ENCODE measurements at places on chromosomes 11 and 22.

- no peak for DNase-seq
These were observed 215.1 kb downstream of the PGR start for GRCh38 chr11:100914415-100915110.

DNA sequence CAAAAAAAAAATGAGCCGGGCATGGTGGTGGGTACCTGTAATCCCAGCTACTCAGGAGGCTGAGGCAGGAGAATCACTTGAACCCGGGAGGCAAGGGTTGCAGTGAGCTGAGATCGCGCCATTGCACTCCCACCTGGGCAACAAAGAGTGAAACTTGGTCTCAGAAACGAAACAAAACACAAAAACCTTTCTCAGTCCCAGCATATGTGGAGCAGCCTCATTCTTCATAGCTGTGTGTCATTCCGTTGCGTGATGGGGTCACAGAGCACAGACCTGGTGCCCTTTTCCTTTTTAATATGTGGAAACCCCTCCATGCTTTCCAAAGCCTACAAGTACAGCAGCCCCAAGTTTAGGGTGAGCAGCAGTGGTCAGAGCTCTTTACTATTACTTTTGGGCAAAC, 13.7 kb downstream of the PEX26 start:
- no peak for DNase-seq

GRCh38 chr11:36928621-36929020, 330.6 kb upstream of the RAG2 start:
- DNase-seq, result no peak

DNA sequence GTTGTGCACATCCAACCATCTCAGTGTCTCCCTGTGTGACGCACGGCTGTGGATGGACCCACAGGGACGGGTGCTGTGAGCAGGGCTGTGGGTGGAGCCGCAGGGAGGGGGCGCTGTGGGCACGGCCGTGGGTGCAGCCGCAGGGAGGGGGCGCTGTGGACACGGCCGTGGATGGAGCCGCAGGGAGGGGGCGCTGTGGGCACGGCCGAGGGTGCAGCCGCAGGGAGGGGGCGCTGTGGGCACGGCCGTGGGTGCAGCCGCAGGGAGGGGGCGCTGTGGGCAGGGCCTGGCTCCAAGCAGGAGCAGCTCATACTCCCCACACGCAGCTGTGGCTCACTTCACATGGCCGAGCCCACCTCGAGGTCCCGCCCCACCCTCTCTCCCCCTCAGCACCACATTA, 6.0 kb upstream of the MAPK11 start:
- DNase-seq, result peak; percentile 63

All from inflammatory macrophage treated with lipopolysaccharide for 4 hours (primary cell).